ENCODE measurements at places on chromosomes 7 and 10.

DNA sequence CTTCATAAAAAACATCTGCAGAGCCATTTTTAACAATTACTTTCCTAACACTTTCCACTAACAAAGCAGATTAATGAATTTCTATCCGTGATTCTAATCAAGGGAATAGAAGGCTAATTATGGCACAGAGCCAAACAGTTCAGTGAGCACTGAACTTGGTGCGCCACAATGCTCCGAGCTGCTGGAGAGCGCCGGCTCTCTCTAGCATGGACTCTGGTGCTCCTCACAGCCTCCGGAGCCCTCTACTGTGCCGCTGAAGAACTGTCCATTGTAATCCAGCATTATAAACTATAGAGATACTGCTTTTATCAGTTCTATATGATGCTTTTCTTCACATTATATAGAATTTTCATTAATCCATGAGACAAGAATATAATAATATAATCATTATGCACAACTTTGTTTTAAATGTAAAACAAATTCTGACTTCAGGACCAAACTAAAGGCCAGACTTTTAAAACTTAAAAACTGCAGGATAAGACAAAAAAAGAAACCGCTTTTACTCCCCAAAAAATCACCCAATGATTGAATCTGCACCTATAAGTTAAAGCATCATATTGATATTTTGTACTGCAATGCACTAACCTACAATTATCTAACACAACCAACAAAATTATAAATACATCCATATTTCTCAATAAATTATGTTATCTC lies 123.6 kb downstream of the RNF32 start:
- no peak for DNase-seq

DNA sequence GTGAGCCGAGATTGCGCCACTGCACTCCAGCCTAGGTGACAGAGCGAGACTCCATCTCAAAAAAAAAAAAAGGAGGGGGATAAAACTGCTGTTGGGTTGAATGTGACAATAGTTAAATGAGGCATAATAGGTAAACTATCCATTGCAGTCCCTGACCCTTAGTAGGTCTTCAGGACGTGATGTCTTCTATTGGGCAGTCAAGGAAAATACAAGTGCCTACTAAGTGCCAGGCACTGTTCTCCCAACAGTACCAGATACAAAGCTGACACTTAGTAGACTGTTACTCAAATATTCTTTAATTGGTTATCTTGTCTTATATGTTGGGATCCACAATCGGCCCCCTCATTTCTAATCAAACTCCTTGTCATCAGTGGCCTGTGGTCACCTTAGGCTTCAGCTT lies 27.1 kb upstream of the ACSL5 start:
- DNase-seq = no peak

DNA sequence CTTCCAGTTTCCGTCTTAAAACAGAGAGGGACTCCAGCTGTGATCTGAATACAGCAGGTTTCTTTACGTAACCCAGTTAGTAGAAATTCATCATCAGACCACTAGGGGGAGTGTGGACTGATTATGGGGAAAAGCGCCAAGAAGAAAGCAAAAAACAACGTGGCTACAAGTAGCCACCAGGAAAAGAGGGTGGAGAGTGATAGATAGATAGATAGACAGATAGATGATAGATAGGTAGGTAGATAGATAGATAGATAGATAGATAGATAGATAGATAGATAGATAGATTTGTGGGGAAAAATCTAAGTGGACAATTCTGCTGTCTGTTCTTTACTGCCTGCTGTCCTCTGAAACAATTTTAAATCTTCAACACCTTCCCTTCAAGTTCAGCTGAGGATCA lies 12.7 kb upstream of the AKR1B10 start:
- DNase-seq = no peak

- no peak for DNase-seq
Observed at GRCh38 chr7:81267508-81267907, 348.7 kb upstream of the SEMA3C start.

GRCh38 chr10:35937546-35937945 lies 295.4 kb upstream of the FZD8 start:
- DNase-seq = no peak

- no peak for DNase-seq
Observed at GRCh38 chr10:110275128-110275729, 29.5 kb downstream of the SMNDC1 start.

DNA sequence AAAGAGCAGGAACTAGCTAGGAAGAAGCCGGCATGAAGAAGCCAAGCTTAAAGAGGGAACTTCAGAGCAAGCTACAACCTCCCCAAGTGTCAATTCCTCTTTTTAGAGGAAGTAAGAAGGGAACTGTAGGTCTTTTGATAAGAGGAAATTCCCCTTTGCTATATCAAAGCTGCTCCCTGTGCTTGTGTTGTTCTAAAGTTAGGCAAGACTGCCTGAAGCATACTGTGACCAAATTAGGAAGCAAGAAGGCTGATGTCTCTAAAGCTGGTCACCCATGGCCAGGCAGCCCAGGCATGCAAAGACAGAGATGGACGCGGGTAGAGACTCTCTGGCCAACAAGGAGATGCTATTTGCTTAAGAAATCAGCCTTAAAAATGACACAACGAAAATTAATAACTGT lies 87.9 kb downstream of the RNF216 start:
- DNase-seq = no peak

- no peak for DNase-seq
Observed at GRCh38 chr7:155227788-155228458, 69.8 kb upstream of the INSIG1 start.

DNA sequence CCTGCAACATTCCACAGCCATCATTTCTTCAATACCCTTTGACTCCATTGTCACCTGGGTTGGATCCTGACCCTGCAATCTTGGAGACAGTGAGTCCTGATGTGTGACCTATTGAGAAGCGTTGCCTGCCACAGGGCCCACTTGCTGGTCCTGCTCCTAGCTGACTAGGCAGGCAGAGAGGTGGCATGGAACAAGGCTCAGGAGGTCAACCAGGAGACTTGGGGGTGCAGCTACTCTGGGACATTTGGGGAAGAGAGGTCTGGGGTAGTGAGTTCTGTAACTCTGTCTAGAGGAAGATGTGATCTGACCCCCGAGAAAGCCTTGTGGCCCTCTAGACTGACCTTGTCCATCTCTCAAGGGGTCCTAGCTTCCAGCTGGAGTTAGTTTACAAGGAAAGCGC lies 1.8 kb downstream of the ZMIZ2 start:
- DNase-seq = no peak

DNA sequence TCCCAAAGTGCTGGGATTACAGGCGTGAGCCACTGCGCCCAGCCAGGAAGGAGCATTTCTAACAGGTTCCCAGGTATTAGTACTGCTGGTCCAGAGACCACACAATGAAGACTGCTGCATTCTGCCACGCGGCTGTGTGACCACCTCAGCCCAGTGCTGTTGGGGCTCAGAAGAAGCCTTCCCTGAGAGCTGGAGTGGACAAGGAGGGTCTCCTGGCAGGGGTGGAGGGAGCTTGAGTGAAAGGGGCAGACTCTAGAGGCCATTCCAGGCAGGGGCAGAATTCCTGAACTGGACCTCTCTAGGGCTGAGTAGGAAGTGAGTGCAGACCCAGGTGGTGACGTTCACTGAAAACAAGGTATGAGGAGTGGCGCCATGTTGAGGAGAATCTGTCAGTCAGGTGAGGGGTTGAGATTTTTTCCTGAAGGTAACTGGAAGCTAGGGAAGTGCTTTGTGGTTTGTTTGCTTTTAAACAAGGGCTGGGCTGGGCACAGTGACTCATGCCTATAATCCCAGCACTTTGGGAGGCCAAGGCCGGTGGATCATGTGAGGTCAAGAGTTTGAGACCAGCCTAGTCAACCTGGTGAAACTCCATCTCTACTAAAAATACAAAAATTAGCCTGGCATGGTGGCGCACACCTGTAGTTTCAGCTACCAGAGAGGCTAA lies 67.6 kb downstream of the TACC2 start:
- no peak for DNase-seq

DNA sequence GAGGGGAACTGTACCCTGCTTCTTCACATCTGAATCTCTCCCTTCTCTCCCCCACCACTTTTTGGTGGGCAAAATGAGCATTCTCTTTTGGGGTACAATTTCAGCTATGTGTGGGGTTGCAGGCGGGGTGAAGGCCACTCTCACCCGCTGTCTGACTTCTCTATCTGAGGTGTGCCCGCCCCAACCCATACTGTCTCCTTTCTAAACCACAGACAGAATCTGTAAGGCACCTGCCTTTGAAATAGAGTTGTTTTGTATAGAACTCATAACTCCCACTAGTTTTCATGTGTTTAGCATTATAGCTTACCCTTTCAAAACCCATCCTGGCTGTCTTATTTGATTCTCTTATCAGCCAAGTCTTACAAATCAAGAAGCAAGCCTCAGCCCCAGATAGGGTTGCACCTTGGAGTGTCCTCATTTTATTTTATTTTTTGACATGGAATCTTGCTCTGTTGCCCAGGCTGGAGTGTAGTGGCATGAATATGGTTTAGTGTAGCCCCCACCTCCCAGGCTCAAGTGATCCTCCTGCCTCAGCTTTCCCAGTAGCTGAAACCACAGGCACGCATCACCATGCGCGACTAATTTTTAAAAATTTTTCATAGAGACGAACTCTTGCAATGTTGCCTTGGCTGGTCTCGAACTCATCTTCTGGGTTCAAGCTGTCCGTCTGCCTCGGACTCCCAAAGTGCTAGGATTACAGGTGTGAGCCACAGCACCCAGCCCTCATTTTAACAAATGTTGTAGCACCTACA lies 11.9 kb downstream of the TSPAN14 start:
- DNase-seq = no peak

- DNase-seq = no peak
Observed at GRCh38 chr7:108090791-108091460, 39.2 kb downstream of the LAMB4 start.

DNA sequence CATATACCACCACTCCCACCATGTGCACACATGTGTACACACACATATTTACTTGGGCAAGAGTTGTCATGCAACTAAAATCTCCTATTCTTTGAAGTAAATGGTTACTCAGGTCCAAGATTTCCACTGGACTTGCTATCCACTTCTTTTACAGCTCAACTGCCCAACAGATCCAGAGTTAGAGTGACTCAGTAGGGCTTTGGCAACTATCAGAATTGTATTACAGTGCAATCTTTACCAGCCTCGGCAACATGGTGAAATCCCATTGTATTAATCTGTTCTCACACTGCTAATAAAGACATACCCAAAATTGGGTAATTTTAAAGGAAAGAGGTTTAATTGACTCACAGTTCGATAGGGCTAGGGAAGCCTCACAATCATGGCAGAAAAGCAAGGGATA lies 51.9 kb upstream of the ABLIM1 start:
- DNase-seq = no peak
